ENCODE measurements at places on chromosomes 12 and 14.

- no peak for DNase-seq
These were observed 30.3 kb downstream of the C14orf132 start for GRCh38 chr14:96069421-96069820.

DNA sequence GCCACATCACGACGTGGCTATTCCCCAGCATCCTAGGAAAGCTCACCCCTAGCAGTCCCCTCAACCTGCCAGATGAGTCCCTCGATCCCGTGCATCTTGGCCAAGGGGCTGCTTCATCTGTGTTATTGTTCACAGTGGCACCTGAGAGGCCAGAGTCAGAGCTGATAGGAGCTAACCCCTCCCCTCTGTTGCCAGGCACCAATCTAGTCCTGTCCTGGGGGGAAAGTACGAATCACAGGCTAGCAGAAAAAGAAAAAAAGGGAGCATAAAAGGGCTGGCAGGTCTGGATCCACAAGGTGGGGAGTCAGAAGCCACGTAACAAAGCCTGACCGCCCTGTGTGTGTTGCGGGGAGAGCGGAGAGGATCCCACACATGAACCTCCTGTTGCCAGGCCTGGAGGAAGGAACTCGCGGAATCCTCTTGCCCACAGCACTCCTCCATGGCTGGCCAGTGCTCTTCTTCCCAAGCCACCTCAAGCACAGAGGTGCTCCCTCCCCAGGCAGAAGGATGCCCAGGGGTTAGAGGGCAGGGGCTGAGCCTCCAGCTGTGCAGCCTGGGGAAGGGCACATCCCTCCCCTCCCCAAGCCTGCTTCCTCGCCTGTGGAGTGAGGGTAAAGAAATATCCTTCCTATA is 91.8 kb downstream of the ITPK1 start:
- no peak for DNase-seq

DNA sequence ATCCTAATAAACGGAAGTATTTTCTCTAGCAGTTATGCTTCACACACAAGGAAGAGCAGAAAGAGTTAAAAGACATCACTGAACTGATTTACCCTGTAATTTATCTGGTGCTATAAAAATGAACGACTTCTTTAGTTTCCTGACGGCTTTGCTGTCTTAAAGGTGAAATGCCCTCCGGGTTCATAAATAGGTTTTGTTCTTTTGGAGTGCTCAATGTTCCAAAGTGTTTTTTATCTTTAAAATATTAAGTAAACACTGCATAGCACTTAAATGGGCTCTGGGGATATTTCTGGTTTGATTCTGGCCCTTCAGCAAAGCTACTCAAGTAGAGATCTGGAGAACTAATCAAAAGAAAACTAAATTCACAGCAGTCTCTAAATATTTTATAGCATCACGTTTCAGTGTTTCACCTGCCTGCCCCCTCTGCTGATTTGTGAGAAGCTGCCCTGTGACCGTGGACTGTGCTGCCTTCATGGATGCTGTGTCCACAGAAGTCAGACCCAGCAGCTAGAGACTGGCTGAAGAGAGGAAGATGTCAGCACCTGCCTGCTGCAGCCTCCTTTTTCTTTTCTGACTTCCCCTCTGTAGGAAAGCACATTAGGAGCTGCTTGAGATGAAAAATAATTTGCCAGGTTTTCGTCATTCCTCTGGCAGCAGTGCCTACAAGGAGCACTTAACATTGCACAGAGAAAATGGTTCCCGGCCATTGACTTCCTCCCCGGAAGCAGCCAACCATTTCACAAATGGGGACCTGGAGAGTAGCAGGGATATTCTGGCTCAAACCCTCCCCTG is 205.1 kb upstream of the FSCB start:
- no peak for DNase-seq

DNA sequence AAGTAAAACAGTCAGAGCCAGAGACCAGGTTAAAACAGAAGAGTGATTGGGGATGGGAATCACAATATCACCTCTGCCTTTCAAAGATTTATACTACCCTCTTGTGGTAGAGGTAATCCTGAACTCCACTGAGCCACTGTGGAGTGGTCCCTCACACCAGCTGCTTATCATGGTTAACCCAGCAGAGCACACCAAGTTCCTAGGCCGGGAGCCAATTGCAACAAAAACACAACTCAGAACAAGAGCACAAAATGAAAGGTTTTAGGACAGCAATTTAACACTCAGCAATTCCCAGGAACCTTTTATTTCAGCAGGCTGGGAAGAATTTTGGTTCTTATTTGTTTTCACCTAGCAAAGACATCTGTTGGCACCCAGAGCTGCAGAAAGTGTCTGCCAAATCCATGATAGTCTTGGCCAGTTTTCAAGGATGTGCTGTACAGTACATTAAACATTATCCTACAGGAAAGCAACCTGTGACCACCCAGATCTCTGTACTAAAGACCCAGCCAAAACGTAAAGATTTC is 220.5 kb upstream of the ATXN7L3B start:
- DNase-seq = peak; percentile 44

DNA sequence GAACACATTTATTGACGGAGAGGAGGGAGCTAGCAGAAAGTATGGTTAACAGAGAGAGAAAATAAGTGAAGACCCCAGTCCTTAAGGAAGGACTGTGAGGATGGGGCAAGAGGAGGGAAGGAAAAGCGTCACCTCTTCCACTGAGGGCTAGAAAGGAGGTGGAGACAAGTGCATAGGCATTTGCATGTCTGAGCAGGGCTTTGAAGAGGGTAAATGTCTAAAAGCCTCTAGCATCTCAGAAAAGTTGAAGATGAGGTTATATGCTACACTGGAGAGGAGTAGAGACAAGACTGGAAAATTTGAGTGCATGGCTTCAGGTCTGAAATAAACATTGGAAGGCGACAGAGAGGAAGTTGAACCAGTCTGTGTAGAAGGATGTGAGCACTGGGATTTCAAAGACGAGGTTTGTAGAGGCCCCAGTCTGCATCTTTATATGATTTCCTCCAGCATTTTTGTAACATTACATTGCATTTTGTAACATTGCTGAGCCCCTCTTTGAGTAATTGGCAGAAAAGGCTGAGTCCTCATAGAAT is 98.5 kb upstream of the IFNG-AS1 start:
- DNase-seq = no peak

DNA sequence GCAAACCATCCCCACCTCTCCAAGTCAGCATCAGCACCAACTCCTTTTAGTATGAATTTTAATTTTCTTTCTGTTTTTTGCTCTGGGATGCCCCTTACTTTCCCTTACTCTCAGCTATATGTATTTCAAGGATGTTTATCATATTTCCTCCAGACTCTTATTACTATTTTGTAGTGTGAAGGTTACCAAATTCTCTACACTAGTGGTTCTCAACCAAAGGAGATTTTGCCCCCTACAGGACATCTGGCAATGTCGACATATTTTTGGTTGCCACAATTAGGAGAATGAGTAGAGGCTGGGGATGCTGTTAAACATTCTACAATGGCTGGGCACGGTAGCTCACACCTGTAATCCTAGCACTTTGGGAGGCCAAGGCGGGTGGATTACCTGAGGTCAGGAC is 29.1 kb upstream of the SOS2 start:
- DNase-seq = no peak

- no peak for DNase-seq
These were observed 62.5 kb upstream of the TMEM132D start for GRCh38 chr12:129966146-129966995.

GRCh38 chr12:31214626-31215517 is 111.1 kb downstream of the SINHCAF start:
- DNase-seq = no peak
